ENCODE measurements at places on chromosomes 2 and 18. TPM values are rescaled to one million over a fixed set of nuclear protein-coding genes. Genes with fewer than 3 reads are reported as not detected.

The LCLAT1 gene
- 1.4 TPM for polyA plus RNA-seq

DNA sequence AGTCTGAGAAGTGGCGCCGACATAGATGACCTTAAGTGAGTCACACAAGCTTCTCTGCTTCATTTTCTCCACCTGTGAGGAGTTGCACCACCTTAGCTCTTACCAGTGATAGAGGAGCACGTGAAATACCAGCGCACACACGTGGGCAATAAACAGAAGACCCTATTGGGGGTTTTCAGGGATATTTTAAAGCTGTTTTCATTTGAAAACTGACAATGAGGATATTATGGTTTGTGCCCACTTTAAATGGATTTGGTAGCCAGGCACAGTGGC is 47.3 kb upstream of the FZD7 start:
- DNase-seq, result no peak

GRCh38 chr2:198232281-198232680 is 427.9 kb downstream of the PLCL1 start:
- DNase-seq, result no peak

DNA sequence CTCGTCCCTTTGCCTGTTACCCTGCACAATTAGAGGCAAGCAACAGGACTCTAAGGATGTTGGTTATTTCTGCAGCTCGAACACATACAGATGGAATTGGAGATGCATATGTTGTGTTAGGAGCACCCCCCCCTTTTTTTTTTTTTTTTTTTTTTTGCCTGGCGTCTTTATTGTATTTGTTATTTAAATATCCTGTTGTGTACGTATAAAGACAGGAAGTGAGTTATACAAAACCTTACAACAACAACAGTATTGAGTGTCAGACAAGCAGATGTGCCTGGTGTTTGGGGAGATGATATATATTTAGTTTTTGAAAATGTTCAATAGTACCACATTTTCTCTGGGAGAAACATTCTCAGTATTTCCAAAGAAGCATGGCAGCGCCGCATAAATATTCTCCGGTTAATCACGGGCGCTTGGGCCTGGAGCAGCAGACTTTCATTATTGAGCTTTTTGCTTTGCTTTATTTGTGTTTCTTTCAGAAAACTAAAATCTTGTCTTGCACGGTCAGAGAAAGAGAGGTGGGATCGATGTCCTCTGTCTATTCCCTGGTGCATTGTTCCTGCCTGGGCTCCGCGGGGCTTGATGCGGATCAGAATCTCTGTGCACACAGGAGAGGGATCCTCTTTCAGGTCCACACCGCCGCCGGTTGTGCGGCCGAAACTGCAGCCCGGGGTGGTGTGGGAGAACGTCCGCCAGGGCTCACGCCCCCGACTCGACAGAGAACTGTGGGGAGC is 23.2 kb upstream of the ZNF516 start:
- DNase-seq, result no peak

Data from sigmoid colon (tissue), 7 donors.